ENCODE measurements at places on chromosomes 16 and 17.
A peak's percentile ranks its signal among the peaks of the same experiment; 100 is the strongest.

- no peak for DNase-seq
Measured at GRCh38 chr17:58007781-58008706, 998 bp upstream of the SRSF1 start.

- DNase-seq, result no peak
Measured at GRCh38 chr16:88375996-88376834, 6.5 kb upstream of the ZNF469 start.

GRCh38 chr17:247767-248166 is 66.3 kb upstream of the DOC2B start:
- DNase-seq, result no peak

GRCh38 chr17:36475346-36475970 is 11.0 kb upstream of the ZNHIT3 start:
- no peak for DNase-seq

GRCh38 chr16:1572673-1573072 is 39.2 kb downstream of the IFT140 start:
- DNase-seq, result no peak

- no peak for DNase-seq
Measured at GRCh38 chr17:59872351-59872750, 20.4 kb downstream of the TUBD1 start.

DNA sequence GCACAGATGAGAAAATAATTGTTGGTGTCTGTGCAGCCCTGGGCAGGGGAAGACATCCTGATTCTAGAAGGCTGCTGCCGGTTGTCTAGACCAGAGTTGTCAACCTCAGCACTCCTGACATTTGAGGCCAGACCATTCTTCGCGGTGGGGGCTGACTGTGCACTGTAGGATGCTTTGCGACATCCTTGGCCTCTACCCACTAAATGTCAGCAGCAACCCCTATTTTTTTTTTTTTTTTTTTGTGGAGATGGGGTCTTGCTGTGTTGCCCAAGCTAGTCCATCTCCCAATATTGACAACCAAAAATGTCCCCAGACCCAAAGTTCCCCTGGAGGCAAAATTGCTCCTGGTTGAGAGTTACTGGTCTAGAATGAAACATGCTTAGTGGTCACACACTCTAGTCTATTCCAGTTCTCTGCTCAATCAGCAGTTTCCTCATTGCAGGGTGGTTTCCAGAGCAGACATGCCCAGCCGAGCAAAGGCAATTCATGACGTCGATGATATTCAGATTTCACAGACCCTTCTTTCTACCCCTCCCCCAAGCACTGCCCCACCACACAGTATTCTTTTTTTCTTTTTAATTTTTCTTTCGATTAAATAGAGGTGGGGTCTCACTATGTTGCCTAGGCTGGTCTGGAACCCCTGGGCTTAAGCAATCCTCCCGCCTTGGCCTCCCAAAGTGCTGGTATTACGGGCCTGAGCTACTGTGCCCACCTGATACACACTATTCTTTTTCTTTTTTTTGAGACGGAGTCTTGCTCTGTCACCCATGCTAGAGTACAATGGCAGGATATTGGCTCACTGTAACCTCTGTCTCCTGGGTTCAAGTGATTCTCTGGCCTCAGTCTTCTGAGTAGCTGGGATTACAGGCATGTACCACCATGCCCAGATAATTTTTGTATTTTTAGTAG is 9.0 kb downstream of the C17orf99 start:
- no peak for DNase-seq

DNA sequence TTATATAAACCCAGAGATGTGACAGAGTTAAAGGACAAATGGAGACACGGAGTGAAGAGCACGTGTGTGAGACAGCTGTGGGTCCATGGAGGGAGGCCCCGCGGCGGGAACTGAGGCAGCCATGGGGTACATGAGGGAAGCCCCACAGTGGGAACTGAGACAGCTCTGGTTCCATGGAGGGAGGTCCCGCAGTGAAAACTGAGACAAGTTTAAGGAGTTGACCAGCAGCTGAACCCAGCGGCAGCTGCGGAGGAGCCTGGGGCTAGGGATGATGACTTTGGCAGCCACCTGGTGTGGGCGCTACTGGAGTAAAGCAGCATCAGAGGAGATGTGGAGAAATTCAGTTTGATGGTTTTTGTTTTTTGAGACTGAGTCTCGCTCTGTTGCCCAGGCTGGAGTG is 185.1 kb downstream of the RPTOR start:
- DNase-seq, result no peak

- DNase-seq, result no peak
Measured at GRCh38 chr17:62611292-62611691, 16.2 kb upstream of the MRC2 start.

GRCh38 chr17:38747463-38748148 is 530 bp downstream of the PCGF2 start:
- no peak for DNase-seq

- DNase-seq, result no peak
Measured at GRCh38 chr17:3539881-3540540, 17.6 kb downstream of the TRPV3 start.

- no peak for DNase-seq
Measured at GRCh38 chr16:12062343-12063003, 85.9 kb downstream of the SNX29 start.

- DNase-seq, result no peak
Measured at GRCh38 chr17:64160378-64160777, 30.4 kb upstream of the ERN1 start.

DNA sequence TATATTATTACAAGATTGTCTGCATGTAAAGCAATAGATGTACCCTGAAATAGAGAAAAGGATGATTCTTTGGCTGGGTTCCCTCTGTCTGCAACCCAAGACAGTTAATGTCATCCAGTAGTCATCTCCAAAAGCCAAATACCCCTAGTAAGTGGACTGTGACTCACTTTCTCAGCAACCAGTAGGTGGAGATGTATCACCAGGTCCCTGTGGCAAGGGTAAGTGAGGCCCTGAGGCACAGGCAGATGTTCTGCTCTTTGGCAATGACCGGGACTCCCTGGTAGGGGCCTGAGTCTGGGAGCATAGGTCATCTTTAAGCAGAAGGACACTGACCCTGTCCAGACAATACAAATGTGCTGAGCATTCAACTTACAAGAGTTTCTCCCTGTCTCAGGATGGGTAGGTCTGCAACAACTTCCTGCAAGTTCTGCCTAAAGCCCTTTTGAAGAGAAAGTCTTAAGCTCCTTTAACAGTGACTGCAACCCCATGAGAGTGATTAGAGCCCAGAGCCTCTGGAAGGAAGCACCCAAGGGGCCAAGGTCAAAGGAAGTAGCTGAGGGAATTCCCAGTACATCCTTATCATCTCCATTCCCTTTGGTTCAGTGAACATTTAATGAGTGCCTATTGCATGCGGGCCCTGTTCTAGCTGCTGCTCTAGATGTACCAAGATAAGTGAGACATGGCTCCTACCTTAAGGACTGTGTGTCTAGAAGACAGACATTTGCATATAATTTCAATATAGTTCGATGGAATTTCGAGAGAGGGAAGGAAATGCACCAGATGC is 31.9 kb downstream of the PMP22 start:
- DNase-seq, result peak; percentile 60

GRCh38 chr17:63333869-63334268 is 112.2 kb downstream of the CYB561 start:
- no peak for DNase-seq

- no peak for DNase-seq
Measured at GRCh38 chr17:65312718-65313377, 175.7 kb downstream of the RGS9 start.

DNA sequence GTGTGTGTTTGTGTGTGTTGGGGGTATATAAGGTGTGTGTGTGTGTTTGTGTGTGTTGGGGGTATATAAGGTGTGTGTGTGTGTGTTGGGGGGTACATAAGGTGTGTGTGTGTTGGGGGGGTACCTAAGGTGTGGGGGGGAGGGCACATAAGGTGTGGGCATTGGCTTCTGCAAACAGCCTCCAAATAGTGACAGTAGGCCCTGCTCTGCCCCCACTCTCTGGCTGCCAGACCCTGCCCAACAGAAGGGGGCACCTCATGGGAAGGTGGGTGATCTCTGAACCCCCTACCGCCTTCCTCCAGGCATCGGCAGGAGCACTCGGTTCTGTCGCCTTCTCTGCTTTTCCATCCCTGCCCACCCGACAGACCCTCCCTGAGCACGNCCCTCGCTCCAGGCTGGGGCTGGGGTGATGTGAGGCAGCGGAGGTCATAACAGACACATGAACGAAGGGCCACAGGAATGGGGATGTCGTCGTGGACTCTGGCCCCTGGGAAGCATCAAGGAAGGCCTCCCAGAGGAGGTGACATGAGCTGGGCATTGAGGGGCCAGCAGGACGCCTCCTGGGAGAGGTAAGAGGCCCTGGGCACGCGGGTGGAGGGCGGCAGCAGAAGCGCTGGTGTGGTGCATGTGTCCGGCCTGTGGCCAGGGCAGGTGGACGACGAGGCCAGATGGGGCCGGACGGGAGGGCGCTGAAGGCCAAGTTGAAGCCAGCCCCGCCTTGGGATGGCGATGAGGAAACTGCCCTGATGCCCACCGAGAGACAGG is 136.6 kb upstream of the RPH3AL start:
- DNase-seq, result peak; percentile 25

GRCh38 chr17:60109161-60109560 is 30.4 kb upstream of the HEATR6 start:
- no peak for DNase-seq

DNA sequence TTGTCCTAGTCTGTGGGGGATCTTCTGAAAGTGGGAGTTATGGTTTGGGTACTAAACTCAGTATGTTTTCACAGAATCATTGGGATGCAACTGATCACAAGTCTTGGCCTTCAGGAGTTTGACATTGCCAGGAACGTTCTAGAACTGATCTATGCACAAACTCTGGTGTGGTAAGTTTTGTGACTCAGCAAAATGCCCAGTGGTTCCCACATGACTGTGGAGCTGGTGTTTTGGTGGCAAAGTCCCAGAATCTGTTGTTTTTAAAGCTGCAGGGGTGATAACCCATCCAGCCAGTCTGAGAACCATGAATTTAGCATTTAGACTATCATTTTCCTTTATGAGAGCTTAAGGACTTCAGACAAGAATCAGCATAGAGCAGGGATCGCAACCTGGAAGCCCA is 40.6 kb downstream of the GDE1 start:
- no peak for DNase-seq

GRCh38 chr16:2078691-2079090 is 30.9 kb downstream of the TSC2 start:
- DNase-seq, result no peak

DNA sequence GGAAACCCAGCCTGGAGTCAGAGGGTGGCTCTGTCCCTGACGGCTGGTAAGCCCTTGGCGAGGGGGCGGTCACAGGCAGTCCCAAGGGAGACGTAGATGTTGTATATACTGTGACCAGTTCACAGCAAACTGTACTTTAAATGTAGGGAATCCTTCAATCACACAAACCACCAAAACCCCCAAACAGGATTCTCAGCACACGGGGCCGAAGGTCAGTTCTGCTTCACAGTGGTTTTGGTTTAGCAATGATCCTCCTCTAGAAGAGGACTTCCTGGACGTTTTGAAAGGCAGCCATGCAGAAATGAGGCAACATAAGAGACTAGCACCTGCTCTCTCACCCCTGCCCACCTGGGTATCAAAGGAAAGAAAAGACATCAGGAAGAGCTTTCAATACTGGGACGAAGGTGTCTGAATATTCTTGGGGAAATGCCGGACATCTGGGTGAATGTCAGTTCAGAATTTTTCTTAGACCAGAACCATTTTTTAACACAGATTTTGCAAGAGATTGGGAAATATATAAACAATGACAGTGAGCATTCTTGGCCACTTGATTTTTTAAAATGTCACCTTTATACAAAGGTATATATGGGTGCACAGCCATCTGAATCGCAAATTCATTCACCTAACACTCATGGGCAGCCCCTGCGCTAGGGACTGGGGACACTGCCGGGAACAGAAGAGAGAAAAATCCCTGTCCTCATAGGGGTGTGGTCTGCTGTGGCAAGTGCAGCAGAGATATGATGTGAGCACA is 74.2 kb downstream of the CRISPLD2 start:
- peak; percentile 42 for DNase-seq

- DNase-seq, result no peak
Measured at GRCh38 chr17:3308603-3309002, 10.4 kb upstream of the OR3A1 start.

- no peak for DNase-seq
Measured at GRCh38 chr17:39597372-39598046, 10.2 kb downstream of the NEUROD2 start.

DNA sequence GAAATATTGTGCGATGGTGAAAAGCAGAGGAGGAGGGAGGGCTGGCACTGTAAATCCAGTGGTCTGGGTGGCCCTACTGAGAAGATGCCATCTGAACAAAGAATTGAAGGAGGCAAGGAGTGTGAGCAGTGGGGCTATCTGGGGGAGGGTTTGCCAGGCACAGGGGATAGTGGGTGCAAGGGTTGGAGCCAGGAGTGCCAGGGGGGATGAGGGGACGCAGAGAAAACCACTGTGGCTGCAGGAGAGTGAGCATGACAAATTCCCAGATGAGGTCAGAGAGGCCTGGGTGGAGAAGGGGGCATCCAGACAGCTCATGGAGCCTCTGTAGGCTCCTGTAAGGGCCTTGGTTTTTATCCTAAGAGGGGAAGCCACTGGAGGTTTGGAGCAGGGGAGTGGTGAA is 4.8 kb downstream of the XYLT2 start:
- DNase-seq, result no peak

DNA sequence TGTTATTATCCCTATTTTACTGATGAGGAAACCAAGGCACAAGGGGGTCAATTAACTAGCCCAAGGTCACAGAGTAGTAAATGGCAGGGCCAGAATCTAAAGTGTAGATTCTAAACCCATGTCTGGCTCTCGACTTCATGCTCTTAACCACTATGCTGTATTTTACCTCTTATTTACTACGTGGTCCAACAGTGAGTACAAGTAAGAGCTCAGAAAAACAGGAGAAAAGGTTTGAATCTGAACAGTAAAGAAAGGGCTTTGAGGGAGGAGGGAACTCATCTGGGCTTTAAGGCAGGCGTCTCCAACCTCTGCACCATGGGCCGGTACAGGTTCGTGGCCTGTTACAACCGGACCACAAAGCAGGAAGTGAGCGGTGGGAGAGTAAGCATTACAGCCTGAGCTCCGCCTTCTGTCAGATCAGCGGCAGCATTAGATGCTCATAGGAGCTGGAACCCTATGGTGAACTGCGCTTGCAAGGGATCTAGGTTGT is 62.9 kb downstream of the SMURF2 start:
- DNase-seq, result no peak

DNA sequence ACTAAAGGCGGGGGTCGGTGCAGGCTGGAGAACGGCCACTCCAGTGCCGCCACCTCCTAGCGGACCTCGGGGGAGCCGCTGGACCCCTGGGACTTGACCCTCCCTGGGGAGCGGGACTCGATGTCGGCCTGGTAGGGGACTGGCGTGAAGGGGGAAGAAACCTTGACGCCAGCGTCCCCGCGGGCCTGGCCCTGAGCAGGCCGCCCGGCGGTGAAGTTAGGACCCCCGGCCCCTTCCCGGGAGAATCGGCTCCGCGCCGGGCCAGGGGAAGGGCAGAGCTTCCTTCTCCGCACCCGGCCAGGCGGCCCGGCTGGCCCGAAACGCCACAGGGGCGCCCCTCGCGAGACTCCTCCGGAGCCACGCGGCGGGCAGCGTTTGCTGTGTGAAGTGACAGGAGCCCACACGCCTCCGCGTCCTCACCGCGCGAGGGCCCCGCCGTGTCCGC is 389 bp downstream of the DUS1L start:
- no peak for DNase-seq

- DNase-seq, result no peak
Measured at GRCh38 chr16:9318764-9319163, 227.3 kb downstream of the HAPSTR1 start.

- peak; percentile 90 for DNase-seq
Measured at GRCh38 chr16:4425378-4426020, at the start of gene DNAJA3. Gene DNAJA3 (plus strand): TSS chr16:4425868. CDS start chr16:4425882, 14 bp downstream.
